Fibroblast of lung (primary cell): ENCODE measurements at places on chromosomes 7 and 10. TPM values are rescaled to one million over a fixed set of nuclear protein-coding genes. Genes with fewer than 3 reads are reported as not detected.

Gene FRAT1
- total RNA-seq, result 2.8 TPM in 2 replicates

Gene NKX1-2
- not detected in 2 replicates for total RNA-seq

Gene MRLN
- total RNA-seq, result not detected in 2 replicates

- no peak for DNase-seq
Measured at GRCh38 chr7:2165610-2166594, 66.8 kb downstream of the MAD1L1 start.
